OCI-LY7 (cell line): ENCODE measurements at places on chromosomes 1 and 21. TPM values are rescaled to one million over a fixed set of nuclear protein-coding genes. Genes with fewer than 3 reads are reported as not detected.

The PKP1 gene
- total RNA-seq = not detected in 2 replicates

The TNN gene
- total RNA-seq = not detected in 2 replicates

The DFFB gene
- total RNA-seq = 16.0 and 17.9 TPM in 2 replicates

The CCNL2 gene
- 213 and 238 TPM in 2 replicates for total RNA-seq

The FCER1A gene
- not detected in 2 replicates for total RNA-seq

The PCP4 gene
- not detected in 2 replicates for total RNA-seq

The B3GALT2 gene
- not detected in 2 replicates for total RNA-seq

The S100A8 gene
- total RNA-seq = not detected in 2 replicates

The DYNLT5 gene
- 0.30 TPM in 1 of 2 replicates, not detected in the other for total RNA-seq

The ACTL8 gene
- total RNA-seq = not detected in 2 replicates

The IVL gene
- total RNA-seq = not detected in 2 replicates

The MFSD2A gene
- 11.0 and 13.4 TPM in 2 replicates for total RNA-seq

The FCGR1A gene
- total RNA-seq = not detected in 2 replicates
